ENCODE measurements at places on chromosomes 5 and 9.

- DNase-seq = no peak
These were observed 416.5 kb upstream of the KLF4 start for GRCh38 chr9:107906074-107906473.

DNA sequence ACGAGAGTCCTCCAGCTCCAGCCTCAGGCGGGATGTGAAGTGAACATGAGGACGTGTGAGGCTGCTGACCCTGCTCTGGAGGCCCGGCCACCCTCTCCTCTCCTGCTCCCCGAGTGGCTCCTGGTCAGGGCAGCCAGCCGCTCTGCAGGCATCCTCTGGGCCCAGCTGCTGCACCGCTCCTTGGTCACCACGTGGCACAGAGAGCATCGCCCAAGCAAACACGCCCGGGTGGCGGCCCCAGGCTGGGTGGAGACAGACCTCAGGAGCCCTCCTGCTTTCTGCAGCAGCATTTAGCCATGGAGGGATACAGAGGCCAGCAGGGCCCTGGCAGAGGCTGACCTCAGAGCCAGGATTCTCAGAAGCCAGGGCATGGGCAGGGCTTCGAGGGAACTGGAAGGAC lies 69.7 kb upstream of the SARDH start:
- no peak for DNase-seq

- DNase-seq = no peak
These were observed 692 bp upstream of the SRA1 start for GRCh38 chr5:140557965-140558364.

DNA sequence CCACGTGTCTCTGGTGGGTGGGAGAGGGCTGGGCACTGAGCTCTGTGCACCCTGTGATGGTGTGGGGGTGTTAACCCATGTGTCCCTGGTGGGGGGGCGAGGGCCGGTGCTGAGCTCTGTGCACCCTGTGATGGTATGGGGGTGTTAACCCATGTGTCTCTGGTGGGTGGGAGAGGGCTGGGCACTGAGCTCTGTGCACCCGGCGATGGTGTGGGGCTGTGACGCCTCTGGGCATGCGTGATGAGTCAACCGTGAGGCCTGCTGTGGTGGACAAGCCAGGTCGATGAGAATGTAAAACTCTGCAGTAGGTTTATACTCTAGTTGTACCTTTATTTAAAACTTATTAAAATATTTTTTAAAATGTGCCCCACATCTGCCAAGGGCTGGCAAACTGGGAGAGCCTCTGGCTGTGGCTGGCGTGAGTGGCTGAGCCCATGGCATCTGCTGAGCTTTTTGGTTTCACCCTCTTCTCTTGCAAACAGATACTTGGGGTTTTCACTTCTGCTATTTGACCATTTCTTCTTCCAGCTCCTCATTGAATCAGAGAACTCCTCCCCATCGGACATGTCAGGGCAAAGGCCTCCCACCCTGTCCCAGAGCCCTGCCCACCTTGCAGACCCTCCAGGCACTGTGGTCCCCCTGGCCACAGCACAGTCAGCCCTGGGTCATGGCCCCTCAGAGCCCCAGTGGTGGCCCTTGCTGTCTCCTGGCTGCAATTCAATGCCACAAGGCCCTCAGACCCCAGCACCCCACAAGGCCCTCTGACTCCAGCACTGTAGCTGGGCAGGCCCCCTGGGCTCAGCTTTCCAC lies 18.5 kb upstream of the EXOC3 start:
- no peak for DNase-seq

- DNase-seq = no peak
These were observed 28.7 kb downstream of the ANKRD33B start for GRCh38 chr5:10592601-10593000.

DNA sequence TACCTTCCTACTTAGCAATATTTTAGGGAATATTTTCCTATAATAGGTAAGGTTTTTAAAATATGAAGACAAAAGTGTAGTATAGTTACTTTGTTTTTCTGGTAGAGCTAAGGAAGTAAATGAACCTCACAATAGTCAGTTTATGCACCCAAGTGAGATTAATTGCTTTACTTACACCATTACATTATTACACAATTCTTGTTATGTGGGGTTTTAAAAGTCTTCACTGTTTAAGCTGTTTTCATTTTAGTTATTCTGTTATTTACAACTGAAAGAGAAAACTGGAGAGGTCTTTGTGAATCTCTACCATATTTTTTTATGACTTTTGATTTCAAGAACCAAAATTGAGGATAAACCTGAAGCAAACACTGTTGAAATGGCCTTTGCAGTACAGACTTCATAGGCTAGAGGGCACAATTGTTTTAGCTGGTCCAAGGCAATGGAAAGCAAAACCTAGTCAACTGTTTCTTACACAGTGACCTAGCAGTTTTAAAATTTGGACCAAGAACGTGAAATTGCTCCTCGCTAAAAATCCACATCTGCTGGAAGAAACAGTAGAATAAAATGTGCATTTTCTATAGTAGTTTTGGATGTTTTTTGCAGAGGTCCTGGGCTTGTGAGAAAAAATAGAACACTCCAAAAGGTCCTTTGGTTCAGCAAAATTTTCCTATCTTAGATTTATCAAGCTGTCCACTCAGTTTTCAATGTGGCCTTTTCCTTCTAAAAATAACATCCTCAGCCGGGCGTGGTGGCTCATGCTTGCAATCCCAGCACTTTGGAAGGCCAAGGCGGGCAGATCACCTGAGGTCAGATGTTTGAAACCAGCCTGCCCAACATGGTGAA lies 66.4 kb upstream of the FER start:
- peak; percentile 35 for DNase-seq
